ENCODE measurements at places on chromosomes 3 and 15. TPM values are rescaled to one million over a fixed set of nuclear protein-coding genes. Genes with fewer than 3 reads are reported as not detected.

Gene ITIH4
- 249 TPM for polyA plus RNA-seq

Gene CLDN1
- 36.2 TPM for polyA plus RNA-seq

Gene EAF2
- polyA plus RNA-seq: 3.1 TPM

Gene SAMD7
- polyA plus RNA-seq: not detected

Gene PLCB2
- polyA plus RNA-seq: 9.7 TPM

Gene XCR1
- polyA plus RNA-seq: not detected

Gene SLC2A2
- polyA plus RNA-seq: 1.8 TPM

Gene ASB14
- 0.02 TPM for polyA plus RNA-seq

Gene P2RY12
- 0.19 TPM for polyA plus RNA-seq

Gene SLC7A14
- 0.11 TPM for polyA plus RNA-seq

Gene ALS2CL
- polyA plus RNA-seq: 44.8 TPM

Gene ACOX2
- 11.3 TPM for polyA plus RNA-seq

Gene CCR8
- not detected for polyA plus RNA-seq

Gene STARD9
- 3.0 TPM for polyA plus RNA-seq

Gene FBXO45
- polyA plus RNA-seq: 3.1 TPM

Gene NR1I2
- 0.30 TPM for polyA plus RNA-seq

Gene THSD4
- 7.8 TPM for polyA plus RNA-seq

Gene STAC
- 0.12 TPM for polyA plus RNA-seq

Gene ABTB1
- 60.7 TPM for polyA plus RNA-seq

Gene SMCO1
- not detected for polyA plus RNA-seq

Gene RGMA
- 6.3 TPM for polyA plus RNA-seq

Gene RETNLB
- polyA plus RNA-seq: not detected
